ENCODE measurements at places on chromosomes 2 and 18.
A peak's percentile ranks its signal among the peaks of the same experiment; 100 is the strongest.

- DNase-seq = no peak
Measured at GRCh38 chr18:25243754-25244153, 108.2 kb downstream of the ZNF521 start.

DNA sequence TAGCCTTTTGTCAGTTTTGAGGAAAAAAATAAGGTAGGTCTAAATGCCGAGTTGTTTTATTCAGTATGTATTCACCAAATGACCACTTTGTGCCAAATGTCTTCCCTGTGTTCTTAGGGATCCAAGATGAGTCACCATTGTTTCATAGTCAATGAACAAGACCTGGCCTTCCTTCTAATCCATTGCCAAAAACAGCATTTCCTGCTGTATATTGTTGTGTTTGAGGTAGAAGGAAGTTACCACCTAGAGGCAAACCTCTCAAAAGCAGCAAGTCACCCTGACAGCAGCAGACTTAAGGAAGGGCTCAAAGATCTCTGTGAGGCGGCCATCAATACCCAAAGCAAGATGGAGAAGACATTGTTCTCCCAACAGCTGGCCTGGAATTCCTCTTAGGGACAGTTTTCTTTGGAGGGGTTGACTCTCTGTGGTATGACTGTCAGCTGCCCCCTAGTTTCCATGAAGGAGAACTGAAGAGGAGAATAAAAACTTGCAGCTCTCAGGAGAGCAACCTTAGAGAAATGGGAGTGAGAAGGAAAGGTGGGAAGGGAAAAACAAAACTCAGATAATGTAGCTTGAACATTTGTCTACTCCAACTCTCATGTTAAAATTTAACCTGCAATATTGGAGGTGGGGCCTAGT lies 328.3 kb downstream of the LRATD1 start:
- no peak for DNase-seq

DNA sequence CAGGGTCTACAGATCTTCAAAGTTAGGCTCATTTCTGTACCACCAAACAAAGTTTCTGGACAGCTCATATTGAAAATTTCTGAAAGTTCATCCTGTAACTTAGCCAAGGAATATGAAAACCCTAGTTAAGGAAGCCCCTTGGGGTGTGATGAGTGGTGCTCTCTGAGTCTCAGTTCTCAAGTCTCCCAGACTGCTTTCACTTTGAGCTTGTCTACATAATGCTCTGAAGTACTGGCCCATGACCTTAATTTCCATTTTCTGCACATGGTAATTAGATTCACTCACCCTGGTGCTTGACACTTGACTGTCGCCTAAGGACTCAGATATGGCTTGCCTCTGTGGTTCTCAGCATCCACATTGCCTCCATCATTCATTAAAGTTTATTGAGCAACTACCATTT lies 51.7 kb upstream of the SATB2 start:
- no peak for DNase-seq

DNA sequence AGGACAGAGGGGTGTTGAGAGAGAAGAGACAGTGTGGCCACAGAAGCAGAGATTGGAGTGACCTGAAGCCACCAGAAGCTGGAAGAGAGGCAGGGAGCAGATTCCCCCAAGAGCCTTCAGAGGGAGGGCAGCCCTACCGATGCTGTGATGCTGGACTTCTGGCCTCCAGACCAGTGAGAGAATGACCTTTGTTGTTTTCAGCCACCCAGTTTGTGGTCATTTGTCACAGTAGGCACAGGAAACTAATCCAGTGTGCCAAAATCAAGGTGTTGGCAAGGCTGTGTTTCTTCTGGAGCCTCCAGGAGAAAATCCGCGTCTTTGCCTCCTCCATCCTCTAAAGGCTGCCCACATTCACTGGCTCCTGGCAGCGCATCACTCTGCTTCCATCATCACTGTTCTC lies 15.4 kb downstream of the MAPRE3 start:
- no peak for DNase-seq

DNA sequence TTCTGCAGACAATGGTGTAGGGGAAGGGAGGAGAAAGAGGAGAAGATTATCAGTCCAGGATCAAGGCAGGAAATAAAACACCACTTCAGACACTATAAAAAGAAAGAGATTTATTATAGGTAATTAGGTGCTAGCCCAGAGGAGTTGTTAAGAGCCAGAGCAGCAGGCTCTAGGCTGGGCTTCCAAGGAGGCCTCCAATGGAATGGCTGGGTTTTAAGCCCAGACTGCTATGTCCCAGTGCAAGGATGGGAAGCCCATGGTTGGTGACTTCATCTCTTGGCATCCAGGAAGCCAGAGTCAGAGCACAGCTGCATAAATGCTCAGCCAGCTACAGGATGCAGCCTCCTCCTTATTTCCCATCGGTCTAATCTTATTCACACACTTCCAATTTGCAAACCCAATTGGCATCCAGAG lies 95.6 kb downstream of the LAMA3 start:
- DNase-seq = no peak

GRCh38 chr2:238202326-238203093 lies 985 bp downstream of the ILKAP start:
- DNase-seq = peak; percentile 37

- DNase-seq = no peak
Measured at GRCh38 chr2:61134141-61134540, 27.8 kb upstream of the C2orf74 start.

GRCh38 chr2:216206821-216207220 lies 97.7 kb downstream of the XRCC5 start:
- DNase-seq = no peak

DNA sequence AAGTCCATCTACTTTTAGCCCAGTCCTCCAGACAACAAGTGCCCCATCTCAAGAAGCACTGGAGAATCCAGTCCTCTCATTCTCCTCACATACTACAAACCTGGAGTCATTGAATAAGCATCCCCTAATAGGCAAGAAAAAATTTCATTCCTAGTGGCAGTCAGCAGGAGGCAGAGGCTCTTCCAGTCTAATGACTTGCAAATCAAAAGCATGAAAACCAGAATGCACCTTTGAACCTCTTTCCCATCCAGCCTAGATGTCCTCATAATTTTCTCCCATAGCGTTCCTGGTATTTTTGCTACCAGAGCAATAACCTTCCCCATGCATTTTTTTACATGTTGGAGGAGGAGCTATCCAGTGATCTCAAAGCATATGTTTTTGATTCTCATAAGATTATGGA lies 252.6 kb downstream of the TTC32 start:
- DNase-seq = no peak

DNA sequence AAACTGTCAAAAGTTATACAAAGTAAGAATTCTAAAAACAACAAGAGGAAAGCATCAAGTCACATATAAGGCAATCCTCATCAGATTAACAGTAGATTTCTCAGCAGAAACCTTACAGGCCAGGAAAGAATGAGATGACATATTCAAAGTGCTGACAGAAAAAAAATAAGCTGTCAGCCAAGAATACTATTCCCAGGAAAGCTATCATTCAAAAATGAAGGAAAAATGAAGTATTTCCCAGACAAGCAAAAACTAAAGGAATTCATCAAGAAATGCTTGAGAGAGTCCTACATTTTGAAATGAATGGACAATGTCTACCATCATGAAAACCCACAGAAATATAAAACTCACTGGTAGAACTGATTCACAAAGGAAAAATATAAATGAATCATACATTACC lies 268.9 kb upstream of the OSR1 start:
- DNase-seq = no peak

DNA sequence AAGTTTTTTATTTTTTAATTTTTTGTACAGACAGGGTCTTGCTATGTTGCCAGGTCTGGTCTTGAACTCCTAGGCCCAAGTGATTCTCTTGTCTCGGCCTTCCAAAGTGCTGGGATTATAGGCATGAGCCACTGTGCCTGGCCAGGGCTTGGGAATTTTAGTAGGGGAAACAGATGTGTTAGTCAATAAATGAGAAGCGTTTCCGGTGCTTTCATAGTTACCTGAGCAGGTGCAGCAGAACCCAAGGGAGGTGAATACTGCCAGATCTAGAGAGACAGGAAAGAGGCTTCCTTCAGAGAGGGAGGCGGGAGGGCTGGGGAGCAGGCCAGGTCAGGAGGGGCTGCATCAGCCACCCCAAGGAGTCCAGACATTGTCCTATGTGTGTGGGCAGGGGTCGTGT lies 30.5 kb upstream of the IMPA2 start:
- DNase-seq = no peak

GRCh38 chr2:8151888-8152287 lies 530.0 kb upstream of the ID2 start:
- no peak for DNase-seq

GRCh38 chr2:120761164-120761861 lies 25.6 kb downstream of the GLI2 start:
- no peak for DNase-seq

- no peak for DNase-seq
Measured at GRCh38 chr2:58484221-58484620, 243.1 kb upstream of the FANCL start.

DNA sequence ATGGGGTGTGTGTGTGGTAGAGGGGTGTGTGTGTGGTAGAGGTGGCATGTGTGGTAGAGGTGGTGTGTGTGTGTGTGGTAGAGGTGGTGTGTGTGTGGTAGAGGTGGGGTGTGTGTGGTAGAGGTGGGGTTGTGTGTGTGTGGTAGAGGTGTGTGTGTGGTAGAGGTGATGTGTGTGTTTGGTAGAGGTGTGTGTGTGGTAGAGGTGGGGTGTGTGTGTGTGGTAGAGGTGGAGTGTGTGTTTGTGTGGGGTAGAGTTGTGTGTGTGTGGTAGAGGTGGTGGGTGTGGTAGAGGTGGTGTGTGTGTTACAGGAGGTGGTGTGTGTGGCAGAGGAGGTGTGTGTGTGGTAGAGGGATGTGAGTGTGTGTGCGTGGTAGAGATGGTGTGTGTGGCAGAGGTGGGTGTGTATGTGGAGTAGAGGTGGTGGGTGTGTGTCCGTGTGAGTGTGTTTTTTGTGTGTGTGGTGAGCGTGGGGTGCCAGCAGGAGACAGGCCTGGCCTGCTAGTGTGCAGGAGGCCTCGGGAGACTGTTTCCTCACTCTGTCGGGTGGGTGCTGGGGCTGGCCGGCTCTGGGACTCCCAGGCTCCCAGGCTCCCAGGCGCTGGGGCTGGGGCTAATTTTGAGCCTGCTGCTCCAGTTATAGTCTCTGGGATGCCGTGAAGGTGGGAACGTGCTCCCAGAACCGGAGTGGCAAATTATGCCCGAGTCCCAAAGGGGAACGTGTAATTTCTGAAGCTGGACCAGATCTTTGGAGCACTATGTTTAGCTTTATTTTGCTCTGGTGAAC lies 165.2 kb downstream of the DYSF start:
- DNase-seq = no peak

DNA sequence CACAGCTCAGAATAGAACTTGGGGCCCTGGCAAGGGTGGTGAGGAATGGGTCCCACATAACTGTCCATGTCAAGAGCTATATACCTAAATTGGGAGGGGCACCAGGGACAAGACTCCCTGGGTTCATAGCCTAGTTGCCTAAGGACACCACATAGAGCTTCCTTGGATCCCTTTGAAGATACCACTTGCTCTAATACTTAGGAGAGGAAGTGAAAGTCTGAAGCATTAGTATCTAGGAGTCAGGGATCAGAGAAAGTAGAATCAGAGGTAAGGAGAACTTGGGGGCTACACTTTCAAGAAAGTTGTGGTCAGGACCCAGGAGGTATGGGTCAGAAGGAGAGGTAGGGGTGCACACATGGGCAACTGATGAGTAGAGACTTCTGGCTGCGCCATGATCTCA lies 318.2 kb upstream of the SLC39A10 start:
- no peak for DNase-seq

GRCh38 chr2:38155-38554 lies 8.2 kb downstream of the FAM110C start:
- DNase-seq = no peak

DNA sequence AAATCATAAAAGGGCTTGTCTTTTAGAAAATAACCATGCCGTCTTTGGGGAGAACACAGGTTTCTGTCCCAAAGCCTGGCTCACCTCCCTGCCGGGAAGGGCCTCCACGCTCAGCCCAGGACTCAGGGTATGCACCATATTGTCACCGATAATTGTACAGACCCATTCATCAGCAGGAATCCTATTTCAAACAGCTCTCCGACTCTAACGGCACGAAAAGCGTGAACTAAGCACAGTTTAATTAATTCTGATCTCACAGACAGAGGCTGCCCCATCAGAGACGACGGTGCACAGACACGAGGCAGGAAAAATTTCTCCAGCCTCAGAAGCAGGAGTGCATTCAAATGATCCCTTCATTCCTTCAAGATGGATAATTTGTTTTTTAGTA lies 276.2 kb downstream of the MYCN start:
- DNase-seq = no peak

GRCh38 chr2:154408786-154409185 lies 289.7 kb upstream of the KCNJ3 start:
- no peak for DNase-seq

GRCh38 chr18:75551071-75551470 lies 123.6 kb upstream of the SMIM21 start:
- no peak for DNase-seq

DNA sequence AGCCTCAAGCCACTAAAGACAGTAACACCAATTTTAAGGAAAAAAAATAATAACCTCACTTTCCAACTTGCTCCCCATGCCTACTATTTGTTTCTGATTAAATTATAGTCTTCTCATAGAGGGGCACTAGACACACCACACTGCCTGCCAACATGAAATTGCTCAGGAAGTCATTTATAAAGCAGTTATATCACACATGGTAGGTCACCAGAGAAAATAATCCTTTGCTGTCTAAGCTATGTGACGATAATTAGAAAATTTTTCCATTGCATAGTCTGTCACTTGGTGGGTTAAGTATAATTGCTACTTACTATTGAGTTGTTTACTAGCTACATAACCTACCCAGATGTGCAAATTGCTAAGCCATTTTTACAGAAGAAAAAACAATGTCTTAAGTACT lies 85.2 kb downstream of the INO80D start:
- DNase-seq = no peak

Measured in CD4-positive, alpha-beta T cell treated with Interferon alpha-2 for 1 hour (primary cell).